ENCODE measurements at places on chromosomes 16 and 17.

GRCh38 chr17:82503728-82504308 is 15.7 kb upstream of the FOXK2 start:
- no peak for DNase-seq

DNA sequence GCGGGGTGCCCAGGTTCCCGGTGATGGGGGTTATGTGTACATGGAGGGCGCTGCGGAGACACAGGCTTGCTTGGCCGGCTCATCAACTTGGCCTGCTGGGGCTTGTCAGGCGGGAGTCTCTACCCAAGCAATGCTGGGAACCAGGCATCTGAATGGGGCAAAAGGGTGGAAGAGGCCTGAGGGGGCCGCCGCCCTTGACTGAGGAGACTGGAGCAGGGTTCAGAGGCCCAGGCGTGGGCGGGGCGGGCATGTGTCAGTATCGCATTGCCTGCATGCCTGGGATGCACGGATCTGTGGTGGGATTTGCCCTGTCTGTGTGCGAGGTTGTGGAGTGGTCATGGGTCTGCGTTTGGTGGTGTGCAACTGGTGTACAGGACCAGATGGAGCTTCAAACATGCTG is 21.1 kb downstream of the ARHGAP23 start:
- DNase-seq, result no peak

DNA sequence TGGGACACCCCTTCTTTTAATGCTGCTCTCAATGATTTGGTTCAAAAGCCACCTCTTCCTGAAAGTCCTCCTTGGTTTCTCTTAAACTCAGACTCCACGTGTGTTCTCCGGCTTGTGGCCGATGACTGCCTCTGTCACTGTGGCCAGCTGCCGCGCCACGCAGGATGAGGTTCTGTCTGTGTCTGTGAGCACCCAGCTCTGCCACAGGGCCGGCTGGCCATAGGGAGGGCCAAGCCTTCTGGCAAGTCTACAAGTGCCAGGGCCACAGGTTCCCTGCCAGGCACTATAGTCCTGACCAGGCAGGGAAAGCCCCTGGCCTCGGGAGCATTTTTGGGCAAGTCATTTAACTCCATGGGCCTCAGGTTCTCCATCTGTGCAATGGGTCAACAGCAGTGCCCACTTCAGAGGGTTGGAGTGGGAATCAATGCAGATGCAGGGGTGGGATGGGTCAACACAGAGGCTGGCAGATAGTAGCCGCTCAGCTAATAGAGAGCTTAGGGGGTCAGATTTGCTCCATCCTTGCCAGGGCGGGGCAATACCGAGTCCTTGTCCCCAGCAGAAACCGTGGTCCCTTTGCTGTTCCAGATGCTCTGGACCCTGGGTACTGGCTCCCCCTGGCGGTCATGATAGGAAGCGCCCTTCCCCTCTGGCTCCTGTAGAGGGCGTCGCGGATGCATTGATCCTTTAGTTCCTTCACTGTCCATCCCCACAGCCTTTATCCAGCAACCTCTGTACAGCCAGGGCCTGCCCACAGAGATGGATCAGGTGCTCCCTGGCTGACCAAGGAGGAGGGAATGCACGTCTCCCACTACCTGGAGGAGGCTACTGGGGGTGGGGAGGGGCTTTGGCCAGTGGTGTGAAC is 19.3 kb upstream of the ADGRG3 start:
- peak; percentile 98 for DNase-seq

DNA sequence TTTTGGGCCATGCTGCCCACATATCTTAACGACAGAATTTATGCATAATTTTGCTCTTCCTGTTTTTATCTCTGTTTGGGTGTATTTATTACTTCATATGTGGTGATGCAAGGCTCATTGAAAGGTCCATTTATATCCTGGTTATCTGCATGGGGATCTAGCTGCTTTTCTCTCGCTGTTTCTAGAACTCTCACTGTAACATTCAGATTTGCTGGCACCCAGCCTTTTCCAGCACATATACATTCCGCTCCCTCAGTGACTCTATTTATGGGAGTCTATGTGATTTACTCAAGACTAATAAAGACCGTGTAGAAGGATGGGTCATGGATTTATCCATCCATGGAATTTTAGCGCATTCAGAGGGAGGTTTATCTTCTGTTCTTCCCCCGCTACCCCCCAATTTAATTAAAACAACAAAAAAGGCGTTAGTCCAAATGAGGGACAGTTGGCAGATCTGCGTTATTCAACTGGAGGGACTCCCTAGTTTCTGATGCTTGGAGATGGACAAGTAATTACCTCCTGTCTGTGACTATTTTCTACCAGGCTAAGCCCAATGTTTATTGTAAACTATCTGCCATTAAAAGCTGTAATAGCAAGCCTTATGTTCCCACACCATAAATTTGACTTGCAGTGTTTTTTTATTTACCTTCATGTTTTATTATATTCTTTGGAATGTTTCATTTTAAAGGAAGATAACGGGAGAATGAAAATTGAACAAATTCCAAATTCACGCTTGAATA is 19.8 kb upstream of the MARCHF10 start:
- DNase-seq, result peak; percentile 70

DNA sequence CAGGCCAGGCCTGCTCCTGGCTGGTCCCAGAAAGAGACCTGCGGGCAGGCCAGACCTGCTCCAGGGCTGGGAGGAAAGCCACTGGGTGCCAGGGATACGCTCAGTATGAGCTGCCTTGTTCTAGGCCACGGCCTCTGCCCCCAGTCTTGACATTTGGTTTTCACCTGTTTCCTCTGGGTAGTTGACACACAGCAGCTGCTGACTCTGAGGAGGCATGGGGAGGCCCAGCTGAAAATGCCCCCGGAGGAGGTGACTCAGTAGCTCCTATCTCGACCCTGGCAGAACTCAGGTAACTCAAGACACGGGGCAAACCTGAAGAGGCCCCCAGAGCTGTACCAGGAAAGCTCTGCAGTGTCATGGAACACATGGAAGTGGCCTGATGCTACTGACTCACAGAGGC is 13.9 kb upstream of the ADGRG1 start:
- no peak for DNase-seq

DNA sequence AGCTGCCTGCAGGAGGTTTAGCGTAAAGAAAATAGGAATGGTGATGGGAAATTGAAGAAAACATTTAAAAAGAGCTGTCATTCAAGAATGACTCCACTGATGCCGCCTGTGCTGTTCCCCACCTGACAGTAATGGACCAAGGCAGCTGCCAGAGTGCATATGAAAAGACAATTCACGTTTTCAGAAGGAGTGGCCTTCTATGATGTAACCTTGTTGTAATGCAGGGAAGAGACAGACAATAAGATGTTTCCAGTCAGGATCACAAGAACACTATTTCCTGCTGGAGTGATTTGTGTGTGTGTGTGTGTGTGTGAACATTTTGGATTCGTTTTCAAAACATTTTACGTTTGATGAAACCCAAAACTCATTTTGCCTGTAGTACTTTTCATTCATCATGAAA is 203.7 kb downstream of the LGALS9B start:
- no peak for DNase-seq

- DNase-seq, result no peak
Observed at GRCh38 chr16:8430401-8430800, 159.9 kb downstream of the TMEM114 start.

All from KBM-7 (cell line).